Cardiac fibroblast (primary cell): ENCODE measurements at places on chromosomes 7 and 10.

- DNase-seq: no peak
Observed at GRCh38 chr7:141113131-141113530, 39.3 kb downstream of the TMEM178B start.

DNA sequence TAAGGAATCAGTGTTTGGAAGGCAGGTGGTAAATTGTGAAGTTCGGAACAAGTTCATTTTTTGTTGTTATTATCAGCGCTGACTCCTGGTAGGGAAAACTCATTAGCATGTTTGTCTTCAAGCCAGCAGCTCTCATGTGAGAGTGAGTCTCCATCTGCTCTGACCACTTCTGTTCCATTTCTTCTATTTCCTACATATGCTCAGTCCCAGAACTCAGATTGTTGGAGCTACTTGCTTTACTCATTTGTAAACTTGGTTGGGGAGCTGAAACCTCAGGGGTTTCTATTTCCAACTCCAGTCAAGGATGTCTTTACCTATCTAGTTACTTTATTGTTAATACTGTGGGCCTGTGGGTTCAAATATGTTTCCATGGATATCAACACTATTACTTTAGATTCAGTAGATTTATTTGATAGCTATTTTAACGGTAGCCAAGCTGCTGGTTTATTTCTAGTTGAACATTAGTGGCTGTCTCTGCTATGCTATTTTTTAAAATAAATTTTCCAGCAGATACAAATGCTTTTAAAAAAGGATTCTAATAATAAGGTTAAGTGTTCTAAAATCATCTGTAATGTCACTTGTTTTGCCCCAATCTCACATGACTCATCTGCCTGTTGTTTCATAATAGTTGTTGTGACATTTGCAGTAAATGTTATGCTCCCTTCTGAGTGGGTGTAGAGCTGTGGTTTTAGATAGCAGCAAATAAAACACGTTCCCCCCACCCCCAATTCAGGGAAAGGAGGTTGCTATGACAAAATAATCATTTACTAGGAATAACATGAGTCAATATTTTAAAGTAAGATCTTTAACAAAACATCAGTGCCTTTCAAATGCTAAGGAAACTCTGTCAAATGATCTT lies 143.3 kb downstream of the HDAC9 start:
- peak; percentile 86 for DNase-seq

DNA sequence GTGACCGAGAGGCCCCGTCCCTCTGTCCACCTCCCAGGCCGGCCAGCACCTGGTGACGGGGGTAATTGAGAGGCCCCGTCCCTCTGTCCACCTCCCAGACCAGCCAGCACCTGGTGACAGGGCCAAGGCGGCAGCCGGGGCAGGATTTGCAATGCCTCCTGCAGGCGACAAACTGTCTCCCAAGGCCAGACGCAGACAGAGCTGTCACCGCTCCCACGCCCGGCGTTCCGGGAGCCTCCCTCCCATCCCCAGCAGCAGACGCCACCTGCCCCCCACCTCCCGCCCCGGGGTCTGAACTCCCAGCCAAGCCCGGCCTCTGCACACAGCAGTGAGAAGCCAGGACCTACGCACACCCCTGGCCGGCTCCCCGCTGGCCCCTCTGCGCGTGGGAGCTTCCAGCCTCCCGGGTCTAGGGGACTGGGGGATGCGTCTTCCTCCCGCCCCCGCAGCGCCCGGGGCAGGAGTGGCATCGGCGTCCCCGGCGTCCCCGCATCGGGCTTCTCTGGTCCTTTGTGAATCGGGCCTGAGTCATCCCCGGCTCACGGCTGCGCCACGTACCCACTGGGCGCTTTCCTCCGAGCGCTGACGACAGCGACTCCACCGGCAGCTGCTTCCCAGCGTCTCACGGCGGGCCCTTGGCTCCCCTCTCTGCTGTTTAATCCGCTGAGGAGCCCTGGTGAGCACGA lies 95.1 kb upstream of the DIP2C start:
- DNase-seq: peak; percentile 65

DNA sequence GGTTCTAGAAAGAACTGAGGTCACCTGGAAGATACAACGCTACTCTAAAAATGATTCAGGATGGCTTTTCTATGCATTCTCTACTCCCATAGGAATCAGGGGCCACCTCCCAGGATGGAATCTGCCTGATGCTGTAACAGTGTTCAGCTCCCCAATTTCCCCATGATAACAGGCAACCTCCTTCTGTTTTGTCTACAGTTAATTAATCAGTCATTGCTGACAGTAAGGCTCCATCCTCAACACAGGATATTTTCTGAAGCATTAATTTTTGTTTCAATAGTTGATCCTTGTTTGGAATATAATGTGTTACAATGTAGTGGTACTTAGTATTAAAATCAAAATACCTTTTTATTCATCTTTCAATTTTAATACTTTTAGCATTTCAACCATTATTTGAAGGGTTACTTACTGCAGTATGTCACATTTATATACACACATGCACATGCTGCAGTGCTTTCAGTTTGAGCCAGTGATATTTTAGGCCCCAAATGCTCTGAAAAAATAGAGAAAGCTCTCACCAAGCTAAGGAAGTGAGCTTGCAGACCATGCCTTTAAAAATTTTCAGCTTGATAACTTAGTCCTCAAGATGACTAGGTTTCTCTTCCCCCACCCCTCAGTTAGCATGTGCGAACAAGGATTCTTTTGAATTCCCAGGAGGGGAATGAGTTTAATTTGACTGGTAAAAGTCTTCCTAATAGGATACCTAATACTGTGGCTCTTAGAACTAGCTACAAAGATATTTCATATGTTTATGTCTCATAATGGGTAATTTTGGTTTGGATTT lies 592 bp upstream of the PIK3CG start:
- DNase-seq: no peak

GRCh38 chr7:157389951-157390730 lies 53.3 kb downstream of the DNAJB6 start:
- DNase-seq: peak; percentile 51

DNA sequence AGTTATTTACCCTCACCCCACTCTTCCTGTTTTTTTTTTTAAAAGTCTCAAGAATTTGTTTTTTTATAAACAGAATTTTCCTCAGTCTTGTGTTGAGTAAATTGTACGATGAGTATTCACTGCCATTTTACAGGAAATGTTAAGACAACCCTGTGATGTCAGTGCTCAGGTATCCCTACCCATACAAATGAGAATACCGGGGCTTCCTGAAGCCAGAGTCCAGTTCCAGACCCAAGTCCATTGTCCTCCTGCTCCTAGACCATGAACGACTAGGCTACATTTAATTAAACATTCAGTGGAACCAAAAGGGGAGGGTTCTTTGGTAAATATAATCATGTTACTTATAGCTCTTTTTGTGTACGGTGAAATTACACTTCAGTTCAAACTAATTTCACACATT lies 79.2 kb downstream of the GNAI1 start:
- DNase-seq: peak; percentile 39
